ENCODE measurements at places on chromosomes 1 and 21.

DNA sequence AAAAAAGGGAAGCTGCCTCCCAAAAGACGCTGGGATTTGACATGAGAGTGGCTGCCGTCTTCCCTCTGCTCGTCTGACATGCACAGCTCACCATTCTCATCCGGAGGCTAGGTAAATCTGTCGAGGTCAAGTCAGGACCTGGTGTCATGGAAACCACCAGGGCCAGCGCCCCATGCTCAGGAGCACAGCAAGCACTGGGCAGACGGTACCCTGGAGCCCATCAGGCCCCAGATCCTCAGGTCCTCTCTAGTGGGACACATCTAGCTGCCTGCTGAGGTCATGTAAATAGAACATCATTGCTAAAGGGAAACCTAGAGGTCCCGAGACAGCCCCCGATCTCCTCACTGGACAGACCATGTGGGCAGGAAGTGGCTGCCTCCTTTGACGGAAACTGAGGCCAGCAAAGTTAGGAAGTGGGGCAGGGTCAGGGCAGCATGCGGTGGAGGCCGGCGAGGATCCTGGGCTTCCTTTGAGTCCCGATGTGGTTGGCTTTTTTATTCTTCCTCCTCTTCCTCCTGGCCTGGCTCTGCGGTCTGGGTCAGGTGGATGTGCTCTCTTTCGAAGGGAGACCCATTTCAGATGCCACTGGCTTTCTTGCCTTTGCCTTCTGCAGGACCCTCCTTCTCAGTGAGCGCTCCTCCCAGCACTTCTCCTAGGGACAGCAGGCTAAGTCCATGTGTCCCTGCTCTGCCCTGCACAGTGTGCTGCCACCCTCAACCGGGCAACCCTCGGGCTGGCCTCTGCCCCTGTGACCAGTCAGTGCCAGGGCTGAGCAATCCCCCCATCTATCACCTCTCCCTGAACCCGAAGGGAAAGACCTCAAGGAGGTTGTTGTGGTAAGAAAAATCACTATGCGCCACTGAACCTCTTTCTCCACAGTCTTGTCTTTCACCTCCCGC, 5.9 kb downstream of the AGT start:
- DNase-seq, result no peak

GRCh38 chr21:39131791-39132190, 51.5 kb downstream of the PSMG1 start:
- DNase-seq, result no peak

DNA sequence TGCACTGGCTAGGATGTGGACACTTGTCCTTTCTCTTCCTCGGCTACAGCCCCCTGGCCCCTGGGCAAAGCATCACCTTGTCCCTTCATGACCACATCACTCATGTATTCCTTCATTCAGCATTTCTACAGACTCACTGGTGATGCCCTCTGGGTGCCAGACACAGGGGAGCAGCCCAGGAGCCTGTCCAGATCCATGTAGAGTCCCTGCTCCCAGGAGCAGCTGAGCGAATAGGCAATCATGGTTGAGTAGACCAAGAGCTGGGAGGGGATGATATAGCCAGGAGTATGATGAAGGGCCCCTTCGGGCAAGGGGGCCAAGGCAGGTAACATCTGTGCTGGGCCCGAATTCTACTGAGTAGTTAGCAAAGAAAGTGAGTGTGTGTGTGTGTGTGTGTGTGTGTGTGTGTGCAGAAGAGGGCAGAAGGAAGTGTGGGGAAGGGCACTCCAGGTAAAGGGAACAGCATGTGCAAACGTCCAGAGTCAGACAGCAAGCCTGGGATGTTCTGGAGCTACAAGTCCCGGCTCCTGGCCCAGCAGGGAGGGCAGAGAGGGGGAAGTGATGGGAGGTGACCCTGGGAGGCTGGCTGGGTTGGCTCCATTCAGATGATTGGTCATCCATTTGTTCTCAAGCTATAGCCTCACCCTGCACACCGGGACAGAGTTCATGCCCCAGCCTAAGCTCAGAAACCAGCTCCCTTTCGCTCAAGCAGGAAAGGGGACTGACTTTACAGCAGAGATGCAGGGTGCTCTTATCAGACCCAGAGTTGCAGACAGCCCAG, 21.0 kb upstream of the PIK3CD start:
- DNase-seq, result peak; percentile 57

DNA sequence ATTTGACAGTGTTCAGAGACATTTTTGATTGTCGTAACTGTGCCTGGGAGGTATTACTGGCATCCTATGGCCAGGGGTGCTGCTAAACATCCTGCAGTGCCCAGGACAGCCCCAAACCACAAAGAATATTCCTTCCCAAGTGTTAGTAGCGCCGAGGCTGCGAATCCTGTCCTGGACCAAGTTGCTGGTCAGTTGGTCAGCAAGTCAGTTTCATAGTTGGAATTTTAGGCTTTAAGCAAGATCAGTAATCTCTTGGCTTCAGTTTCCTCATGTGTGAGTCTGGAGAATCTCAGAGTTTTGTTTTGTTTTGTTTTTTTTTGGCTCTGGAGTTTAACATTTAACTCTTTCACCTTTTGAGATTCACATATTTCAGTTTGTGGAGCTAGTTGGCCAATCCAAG, 65.0 kb downstream of the MTR start:
- no peak for DNase-seq

DNA sequence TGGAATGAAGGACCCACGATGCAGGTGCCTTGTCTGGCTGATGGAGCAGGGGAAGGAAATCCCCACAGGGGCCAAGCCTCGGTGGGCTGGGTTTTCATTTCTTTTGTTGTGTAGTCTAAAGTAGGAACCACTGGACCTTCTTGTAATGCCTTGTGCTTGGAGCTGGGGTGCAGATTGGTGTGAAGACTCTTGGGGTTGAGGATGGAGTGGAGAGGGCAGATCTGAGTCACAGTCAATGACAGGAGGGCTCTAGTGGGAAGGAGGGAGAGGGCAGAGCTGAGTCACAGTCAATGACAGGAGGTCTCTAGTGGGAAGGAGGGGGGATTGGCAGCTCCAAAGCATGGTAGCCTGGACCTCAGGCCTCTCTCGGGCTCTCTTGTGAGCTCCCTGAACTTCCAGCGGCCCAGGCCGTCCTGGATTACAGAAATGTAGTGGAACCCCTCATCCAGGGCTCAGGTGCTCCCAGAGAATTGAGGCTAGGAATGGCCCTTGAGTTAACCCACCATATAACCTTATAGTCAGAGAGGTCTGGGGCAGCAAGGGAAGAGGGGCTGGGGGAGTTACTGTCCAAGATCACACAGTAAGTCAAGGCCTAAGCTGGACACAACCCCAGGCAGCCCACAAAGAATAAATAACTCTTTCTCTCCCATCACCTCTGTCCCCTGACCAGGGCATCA, 313.8 kb downstream of the MATN1 start:
- DNase-seq, result peak; percentile 47
